ENCODE measurements at places on chromosomes 11 and 22. TPM values are rescaled to one million over a fixed set of nuclear protein-coding genes. Genes with fewer than 3 reads are reported as not detected.

TMEM126A gene
- total RNA-seq, result 30.7 TPM

DDI1 gene
- not detected for total RNA-seq

RAG2 gene
- total RNA-seq, result 0.10 TPM

IGLL1 gene
- total RNA-seq, result 1.1 TPM

KDELR3 gene
- total RNA-seq, result 24.6 TPM

RIMBP3C gene
- 0.39 TPM for total RNA-seq

PDGFD gene
- total RNA-seq, result 34.2 TPM

STK33 gene
- total RNA-seq, result 23.2 TPM

BTBD18 gene
- total RNA-seq, result not detected

GLYATL2 gene
- total RNA-seq, result 1.9 TPM

GALNT18 gene
- total RNA-seq, result 20.1 TPM

MYBPC3 gene
- total RNA-seq, result not detected

MS4A6E gene
- total RNA-seq, result not detected

TYR gene
- 0.61 TPM for total RNA-seq

SRPRA gene
- 33.4 TPM for total RNA-seq

DEPDC7 gene
- 5.3 TPM for total RNA-seq

CECR2 gene
- total RNA-seq, result 7.4 TPM

C11orf52 gene
- total RNA-seq, result 0.88 TPM

KLHL22 gene
- total RNA-seq, result 40.8 TPM

GPHA2 gene
- 3.5 TPM for total RNA-seq

ALG9 gene
- 55.9 TPM for total RNA-seq

CRACR2B gene
- total RNA-seq, result 2.4 TPM

KCNJ11 gene
- total RNA-seq, result 2.1 TPM

PLAAT3 gene
- total RNA-seq, result 40.0 TPM

RFPL2 gene
- total RNA-seq, result 1.8 TPM

UBQLNL gene
- 0.55 TPM for total RNA-seq

RAPSN gene
- total RNA-seq, result 0.11 TPM

FOLR1 gene
- total RNA-seq, result 1.9 TPM

SOX6 gene
- total RNA-seq, result 51.6 TPM

CARD18 gene
- not detected for total RNA-seq

GTSE1 gene
- 6.8 TPM for total RNA-seq

KDM4E gene
- not detected for total RNA-seq

MRGPRX4 gene
- not detected for total RNA-seq

CYB5R2 gene
- 47.8 TPM for total RNA-seq

SMIM35 gene
- 0.06 TPM for total RNA-seq

KCNQ1 gene
- total RNA-seq, result 1.3 TPM

DGAT2 gene
- 5.8 TPM for total RNA-seq

CHRNA10 gene
- 1.8 TPM for total RNA-seq

FREY1 gene
- total RNA-seq, result 0.72 TPM

NLRP6 gene
- not detected for total RNA-seq

HEPHL1 gene
- under 0.01 TPM for total RNA-seq

F2 gene
- not detected for total RNA-seq

MMP27 gene
- total RNA-seq, result not detected

RHBDD3 gene
- total RNA-seq, result 21.0 TPM

NLRP14 gene
- total RNA-seq, result 1.2 TPM

RIBC2 gene
- 9.3 TPM for total RNA-seq

MN1 gene
- total RNA-seq, result 24.6 TPM

TRMU gene
- 37.0 TPM for total RNA-seq

SCUBE1 gene
- 5.3 TPM for total RNA-seq

OR51F1 gene
- not detected for total RNA-seq

ZP1 gene
- total RNA-seq, result not detected

TMPRSS6 gene
- 0.17 TPM for total RNA-seq

MAPK12 gene
- 13.2 TPM for total RNA-seq

TNNI2 gene
- 2.0 TPM for total RNA-seq

PKDREJ gene
- total RNA-seq, result 0.20 TPM

GRM5 gene
- total RNA-seq, result 104 TPM

Data from spinal cord (tissue), 10 donors.